Activated T-cell treated with anti-CD3 and anti-CD28 coated beads for 4 hours (primary cell): ENCODE measurements at places on chromosomes 7 and 10.

- DNase-seq, result no peak
Measured at GRCh38 chr10:125060026-125060425, 100.3 kb downstream of the CTBP2 start.

- no peak for DNase-seq
Measured at GRCh38 chr10:10149899-10150298, 867.8 kb upstream of the CELF2 start.

DNA sequence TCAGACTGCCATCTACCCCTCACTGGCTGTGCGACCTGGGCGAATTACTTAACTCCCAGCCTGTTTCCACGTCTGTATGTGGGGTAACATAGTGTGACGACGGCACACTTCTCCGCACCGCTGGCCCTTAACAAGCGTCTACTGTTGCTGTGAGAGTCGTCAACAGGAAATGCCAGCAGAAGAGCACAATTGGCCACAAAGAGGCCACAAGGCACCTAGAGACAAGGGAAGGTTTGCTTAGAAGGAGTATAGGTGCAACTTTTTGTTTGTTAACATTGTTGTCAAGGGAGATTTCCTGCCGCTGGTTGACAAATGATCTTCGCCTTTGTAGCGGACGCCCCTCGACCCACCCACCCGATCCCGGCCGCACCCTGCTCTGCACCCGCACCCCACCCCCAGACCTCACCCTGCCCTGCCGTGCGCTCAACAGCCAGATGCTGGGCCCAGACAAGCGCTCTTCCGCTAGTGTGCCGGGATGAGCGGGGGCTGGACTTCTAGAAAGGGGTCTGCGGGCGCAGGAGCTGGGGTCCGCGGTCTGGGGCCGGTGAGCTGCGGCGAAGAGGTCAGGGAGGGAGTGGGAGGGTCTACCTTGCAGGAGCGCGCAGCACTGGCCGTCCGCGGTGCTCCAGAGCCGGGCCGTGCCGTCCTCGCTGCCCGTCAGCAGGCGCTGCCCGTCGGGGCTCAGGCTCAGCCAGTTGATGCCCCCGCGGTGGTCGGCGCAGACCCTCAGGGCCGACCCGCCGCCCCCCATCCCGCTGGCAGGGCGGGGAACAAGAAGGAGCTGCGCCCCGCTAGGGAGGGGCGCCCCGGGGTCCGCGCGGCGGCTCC lies 785 bp downstream of the WDR86 start:
- DNase-seq, result no peak

DNA sequence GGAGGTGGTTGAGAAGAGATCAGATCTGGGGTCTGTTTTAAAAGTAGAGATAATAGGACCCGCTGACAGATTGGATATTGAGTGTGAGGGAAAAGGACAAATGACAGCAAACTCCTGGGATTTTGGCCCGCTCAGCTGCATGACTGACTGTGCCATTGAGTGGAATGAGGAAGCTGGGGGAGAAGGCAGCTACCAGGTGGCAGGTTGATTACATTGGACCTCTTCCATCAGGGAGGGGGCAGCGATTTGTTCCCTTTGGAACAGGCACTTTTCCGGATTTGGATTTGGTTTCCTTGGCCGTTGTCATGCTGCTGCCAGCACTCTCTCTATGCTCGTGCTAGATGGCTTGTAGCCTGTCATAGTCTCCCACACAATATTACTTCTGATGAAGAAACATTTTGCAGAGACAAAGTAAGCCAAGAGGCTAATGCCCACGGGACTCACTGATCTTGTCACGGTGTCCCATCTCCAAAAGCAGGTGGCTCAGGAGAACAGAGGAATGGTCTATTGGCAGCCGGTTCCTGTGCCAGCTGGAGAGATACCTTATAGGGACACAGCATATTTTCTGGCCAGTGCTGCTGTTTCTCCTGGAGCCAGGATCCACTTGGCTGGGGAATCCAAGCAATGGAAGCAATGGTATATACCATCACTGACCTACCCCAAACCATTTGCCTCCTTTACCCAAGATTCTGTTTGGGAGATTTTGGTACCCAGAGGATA lies 69.1 kb upstream of the WAC start:
- DNase-seq, result no peak

DNA sequence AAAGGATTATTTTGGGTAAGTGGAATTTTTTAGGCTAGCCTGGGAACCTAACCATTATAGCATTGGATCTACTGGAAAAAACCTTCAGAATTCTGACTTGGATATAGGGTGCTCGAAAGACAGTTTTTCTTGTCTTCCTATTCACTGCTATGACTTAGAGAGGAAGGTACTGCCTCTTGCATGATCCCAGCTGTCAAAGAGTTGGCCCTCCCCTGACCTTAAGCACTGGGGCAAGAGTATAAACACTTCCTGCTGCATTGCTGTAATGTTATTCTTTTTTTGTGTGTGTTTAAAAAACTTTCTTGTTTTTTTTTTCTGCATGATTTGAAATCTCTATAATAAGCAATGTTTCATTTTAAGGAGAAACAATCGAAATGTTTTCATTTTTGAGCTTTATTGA lies 113.0 kb downstream of the LRMDA start:
- no peak for DNase-seq

- DNase-seq, result no peak
Measured at GRCh38 chr10:58930500-58930899, 245.9 kb upstream of the PHYHIPL start.

DNA sequence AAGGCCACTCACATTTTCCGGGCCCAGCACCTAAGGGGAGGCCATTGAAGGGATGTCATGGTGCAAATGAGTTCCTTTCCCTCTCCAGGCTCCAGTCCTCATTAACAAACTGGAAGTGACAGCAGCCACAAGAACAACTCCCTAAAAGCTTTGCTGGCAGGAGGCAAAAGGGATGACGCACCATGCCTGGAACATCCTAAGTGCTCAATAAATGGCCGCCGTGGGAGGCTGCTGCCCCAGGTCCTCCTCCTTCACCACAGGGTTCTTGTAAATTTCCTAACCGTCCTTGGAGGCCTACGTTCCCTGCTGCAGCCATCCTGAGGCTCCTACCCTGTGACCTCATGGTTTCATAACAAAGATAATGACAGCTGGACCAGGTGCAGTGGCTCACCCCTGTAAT lies 41.3 kb upstream of the CAMK1D start:
- no peak for DNase-seq

DNA sequence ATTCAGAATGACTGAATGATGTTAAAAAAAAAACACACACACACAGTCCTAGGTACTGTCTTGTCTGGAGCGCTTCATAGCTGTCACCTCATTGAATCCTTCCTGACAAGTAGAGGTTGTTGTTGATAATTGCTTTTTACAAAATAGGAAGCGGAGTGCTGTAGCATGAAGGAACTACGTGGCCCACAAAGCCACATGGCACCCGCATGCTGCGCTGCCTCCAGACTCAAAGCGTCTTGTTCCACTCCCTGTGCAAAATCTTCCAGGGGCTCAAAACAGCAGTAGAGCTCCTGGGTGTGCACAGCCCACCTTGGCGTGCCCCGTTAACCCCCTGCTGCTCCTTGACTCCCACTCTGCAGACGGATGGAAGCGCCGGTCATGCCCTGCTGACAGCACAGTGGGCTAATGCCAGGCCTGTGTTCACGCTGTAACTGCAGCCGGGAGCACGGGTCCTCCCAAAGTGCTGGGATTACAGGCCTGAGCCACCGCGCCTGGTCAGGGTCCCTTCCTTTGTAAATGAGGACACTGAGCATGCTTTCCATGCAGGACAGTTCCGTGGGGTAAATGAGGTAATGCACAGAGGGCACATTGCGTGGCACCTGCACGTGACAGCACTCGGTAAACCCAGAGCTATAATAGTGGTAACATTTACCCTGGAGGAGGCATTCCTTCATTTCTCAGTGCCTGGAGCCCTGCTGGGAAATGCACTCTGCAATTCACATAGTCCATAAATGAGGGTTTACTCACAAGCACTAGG lies 91.1 kb upstream of the GNA12 start:
- no peak for DNase-seq

DNA sequence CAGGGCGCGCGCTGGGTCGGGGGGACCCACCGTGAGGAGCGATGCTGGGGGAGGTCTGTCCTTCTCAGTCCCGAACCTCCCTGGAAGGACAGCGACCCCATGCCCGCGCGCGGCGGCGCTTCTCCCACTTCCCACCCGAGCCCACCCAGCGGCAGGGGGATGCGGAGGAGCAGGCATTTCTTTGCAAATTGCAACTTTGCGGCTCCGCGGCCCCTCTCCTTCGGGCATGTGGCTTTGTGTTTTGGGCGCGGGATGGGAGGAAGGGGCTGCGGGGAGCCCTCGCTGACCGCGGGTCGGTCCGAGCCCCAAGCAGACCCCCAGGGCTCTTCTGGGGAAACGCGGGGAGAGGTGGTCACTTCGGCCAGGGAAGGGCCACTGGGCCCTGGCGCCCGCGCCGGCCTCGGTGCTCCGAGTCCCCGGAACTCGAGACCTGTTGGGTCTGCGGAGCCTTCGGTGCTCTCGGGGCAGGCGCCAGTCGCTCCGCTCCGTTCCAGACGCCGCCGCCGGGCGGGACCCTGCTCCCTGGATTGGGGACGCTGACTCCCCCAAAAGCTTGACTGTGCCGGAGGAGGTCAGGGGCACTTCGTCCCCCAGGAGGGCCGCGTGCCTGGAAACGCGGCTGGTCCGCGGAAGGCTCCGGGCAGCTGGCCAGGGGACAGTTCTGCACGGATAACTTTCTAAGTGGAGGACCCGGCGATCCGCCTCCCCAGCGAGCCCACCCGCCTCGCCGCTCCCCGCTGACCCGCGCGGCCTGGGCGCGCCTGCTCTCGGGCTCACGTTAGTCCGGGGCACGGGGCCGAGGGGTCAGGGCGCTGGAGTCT lies 164.2 kb upstream of the DPP6 start:
- DNase-seq, result no peak
